ENCODE measurements at places on chromosomes 6 and 20.

- no peak for DNase-seq
Observed at GRCh38 chr6:129890164-129890563, 29.0 kb upstream of the TMEM244 start.

GRCh38 chr6:149948011-149948410 is 6.2 kb downstream of the ULBP2 start:
- DNase-seq: no peak

DNA sequence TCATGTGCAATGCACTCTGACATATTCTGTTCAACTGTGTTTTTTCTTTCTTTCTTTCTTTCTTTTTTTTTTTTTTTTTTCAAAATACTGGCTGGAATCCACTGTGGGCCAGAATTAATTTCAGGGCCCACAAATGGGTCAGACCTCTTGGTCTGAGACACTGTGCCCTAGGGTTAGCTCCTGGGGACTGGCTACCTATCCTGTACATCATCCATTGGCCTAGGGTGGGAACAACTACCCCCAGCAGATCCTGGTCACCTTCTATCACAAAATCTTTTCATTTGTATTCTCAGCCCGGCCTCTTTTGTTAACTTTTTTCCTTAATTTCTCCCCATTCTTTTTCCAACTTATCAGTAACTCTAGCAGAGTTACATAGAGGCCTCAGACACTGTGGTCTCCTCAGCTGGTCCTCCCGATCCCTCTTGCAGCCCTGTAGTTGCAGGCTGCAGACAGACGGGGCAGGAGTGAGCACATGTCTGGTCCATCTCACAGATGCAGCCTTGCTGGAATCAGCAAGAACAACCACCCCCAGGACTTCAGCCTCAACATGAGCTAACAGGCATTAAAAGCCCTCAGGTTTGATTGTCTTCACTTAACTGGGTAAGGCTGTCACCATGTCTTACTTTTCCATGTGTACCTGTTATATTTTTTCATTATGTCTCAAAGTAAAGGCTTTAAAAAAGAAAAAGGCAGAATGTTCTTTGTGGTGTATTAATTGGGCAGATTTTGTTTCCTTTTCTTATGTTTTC is 41.3 kb downstream of the TXLNB start:
- DNase-seq: peak; percentile 80

GRCh38 chr6:49333345-49334125 is 129.5 kb downstream of the MMUT start:
- DNase-seq: no peak

DNA sequence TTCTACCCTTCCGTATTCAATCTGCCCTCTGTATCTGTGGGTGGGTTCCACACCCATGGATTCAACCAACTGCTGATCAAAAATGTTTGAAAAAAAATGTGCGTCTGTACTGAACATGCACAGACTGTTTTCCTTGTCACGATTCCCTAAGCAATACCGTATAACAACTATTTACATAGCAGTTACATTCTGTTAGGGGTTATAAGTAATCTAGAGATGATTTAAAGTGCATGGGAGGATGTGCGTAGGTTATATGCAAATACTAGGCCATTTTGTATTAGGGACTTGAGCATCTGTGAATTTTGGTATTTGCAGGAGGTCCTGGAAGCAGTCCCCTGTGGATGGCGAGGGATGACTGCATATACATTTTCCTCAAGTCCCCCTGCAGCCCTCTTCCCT is 486.9 kb downstream of the PREX1 start:
- no peak for DNase-seq

DNA sequence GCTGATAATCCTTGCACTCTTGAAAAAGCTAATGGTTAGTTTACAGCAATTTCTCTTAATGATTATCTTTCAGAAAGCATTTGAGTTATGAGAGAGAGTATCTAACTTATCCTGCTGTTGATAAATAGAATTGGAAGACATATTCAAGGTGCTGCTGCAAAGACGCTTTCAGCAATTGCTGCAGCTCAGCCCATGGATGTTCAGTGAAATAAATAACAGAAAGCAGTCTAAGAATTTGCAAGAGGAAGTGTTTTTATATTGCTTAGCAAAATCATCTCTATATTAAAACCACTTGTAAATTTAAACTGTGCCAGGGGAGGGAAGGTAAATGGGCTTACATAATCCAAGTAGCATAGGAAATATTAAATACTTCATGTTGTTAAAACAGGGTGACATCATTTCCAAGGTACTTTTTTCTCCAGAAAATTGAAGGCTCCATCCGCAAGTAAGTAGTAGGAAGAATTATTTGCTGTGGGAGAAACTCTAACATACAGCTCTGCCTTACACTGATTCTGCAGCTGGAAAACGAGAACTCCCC is 188.5 kb downstream of the ADAT2 start:
- DNase-seq: no peak

- no peak for DNase-seq
Observed at GRCh38 chr6:113181164-113181563, 676.0 kb upstream of the MARCKS start.

DNA sequence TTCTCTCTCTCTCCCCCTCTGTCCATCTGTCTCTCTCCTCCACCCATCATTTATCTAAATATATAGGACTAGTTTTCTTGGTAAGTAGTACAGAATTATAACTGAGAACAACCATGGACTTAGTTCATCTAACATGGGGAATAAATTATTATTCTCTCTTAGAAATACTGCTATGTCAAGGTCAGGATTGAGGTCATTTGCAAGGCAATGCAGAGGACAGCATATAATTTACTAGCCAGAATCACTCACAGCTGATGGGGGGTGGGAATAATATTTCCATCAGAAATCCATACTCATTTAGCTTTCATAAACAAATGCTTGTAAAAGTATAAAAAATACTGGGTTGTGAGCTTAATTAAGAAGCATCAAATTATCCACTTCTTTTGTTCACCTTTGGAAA is 553.9 kb upstream of the POU3F2 start:
- DNase-seq: no peak

DNA sequence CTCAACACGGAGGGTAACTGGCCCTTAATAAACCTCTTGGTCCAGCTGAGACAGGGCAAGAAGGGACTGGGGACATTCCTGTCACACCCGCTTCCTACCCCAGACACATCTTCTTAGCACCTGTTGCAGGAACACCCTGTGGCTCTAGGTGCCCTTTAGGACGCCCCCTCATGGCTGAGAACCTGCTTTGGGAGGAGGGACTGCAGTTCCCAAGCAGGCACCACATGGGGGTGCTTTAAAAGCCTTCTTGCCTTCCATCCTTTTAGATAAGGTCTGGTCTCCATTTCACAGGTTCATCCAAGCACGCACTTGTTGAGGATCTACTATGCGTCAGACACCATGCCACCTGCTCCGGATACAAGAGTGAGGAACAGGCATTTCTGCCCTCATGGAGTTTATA is 26.6 kb downstream of the NSFL1C start:
- DNase-seq: peak; percentile 60

DNA sequence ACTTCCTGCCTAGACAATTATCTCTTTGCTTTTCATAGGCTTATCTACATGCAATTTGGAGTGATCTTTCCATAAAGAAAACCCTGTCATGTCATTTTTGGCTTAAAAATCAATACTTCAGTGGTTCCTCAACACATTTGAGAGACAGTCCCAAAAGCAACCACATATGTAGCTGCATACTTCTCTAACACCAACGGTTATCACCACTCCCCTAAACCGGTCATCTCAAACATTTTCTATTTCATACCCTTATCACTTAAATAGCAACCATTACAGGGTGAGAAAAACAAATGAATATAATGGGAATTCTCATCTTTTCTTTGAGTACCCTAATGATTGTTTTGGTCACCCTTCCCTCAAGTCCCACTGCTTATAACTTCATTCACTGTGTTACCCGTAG is 5.1 kb downstream of the GLO1 start:
- no peak for DNase-seq

DNA sequence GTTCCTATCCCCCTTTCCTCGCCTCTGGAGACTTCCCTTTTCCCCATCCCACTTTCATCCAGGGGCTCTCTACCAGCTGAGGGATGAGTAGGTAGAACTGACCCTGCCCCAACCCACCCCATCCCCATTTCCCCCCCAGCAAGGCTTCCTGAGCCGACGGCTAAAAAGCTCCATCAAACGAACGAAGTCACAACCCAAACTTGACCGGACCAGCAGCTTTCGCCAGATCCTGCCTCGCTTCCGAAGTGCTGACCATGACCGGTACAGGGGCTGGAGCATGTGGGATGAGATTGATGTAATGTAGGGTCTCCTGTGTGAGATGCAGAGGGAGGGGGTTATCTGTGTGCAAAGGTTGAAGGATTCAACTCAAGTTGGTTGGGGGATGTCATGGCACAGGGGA is 12.7 kb downstream of the SYNGAP1 start:
- no peak for DNase-seq

GRCh38 chr6:149933461-149933860 is 8.4 kb upstream of the ULBP2 start:
- no peak for DNase-seq

GRCh38 chr20:34363465-34364222 is 571 bp downstream of the ITCH start:
- peak; percentile 47 for DNase-seq

- no peak for DNase-seq
Observed at GRCh38 chr6:44808148-44808547, 420.6 kb downstream of the CDC5L start.

DNA sequence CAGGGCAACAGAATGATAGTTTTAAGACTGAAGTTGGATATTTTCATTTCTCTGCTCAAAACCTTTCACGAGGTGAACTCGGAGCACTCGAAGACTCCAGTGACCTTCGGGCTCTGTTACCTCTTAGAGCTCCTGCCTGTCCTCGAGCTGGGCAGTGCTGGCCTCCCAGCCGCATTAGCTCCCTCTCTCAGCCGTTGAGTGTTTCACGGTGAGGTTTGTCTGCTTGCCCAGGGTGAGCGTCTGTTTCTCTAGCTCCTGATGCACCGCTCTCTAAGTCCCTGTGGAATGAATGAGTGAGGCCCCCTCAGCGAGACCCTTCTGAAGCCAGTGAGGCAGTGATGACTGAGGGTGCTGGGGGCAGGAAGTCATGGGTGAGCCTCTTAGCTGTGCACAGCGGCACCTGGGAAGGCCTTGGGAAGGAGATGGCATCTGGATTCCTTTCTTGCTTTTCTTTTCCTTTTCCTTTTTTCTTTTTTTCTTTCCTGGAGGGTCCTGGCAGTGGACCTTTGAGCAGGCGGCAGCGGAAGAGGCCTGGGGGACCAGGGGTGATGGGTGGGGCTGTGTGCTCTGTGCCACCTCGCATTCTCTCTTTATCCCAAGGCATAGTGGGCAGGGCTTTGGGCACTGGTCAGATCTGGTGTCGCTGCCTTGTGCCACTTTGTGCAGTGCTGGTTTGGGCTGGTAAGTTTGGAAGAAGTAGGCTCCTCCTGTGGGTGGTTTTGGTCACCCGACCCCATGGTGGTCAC is 2.2 kb downstream of the PSMG4 start:
- DNase-seq: no peak

DNA sequence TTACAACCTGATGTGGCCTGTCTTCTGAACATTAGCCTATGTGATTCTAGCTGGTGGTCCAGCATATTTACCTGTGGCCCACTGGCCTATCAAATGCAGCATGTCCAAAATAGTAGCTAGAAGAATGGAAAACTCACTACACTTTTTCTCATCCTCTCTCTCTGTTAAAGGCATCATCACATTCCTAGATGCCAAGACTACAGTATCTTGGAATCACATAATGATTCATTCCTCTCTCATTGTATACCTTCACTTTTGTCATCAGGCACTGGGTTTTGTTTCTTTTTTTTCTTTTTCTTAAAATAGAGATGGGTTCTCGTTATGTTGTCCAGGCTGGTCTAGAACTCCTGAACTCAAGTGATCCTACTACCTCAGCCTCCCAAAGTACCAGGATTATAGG is 45.0 kb downstream of the FAM83B start:
- DNase-seq: no peak

DNA sequence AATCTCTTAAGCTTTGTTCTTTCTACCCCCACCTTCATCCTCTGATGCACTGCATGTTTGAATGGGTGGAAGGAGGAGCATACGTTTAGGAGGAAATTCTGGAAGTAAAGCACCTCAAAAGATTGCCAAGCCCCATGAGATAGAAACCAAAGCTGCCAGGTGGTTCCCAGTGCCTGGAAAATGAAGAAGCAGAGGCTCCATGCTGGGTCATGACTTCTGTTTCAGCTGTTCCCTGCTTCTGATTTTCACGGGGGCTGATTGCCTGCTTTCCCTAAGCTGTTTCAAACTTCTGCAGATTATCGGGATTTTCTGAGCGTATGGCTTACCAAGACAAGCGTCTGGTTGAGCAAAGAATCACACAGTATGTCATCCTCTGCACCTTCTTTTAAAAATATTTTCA is 87.5 kb upstream of the SYNDIG1 start:
- no peak for DNase-seq

DNA sequence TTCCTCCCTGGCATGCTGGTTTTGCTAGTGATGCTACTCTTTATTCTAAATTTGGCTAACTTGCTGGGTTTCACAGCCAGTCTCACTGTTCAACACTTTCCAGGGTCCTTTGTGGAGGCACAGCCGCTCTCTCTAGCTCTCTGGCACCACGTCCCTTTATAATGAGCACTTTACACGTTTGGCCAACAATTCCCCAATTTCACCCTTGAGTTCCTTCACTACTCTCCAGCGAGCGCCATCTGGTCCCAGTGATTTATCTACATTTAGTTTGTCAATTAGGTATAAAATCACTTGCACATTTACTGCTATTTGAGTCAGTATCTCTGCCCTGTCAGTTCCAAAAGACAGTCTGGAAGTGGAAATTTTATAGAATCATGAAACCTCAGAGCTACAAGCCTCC is 241.9 kb upstream of the MOCS1 start:
- no peak for DNase-seq

GRCh38 chr6:52595796-52596130 is 18.9 kb upstream of the TRAM2 start:
- no peak for DNase-seq

GRCh38 chr20:58141496-58141895 is 87.0 kb downstream of the ANKRD60 start:
- no peak for DNase-seq

DNA sequence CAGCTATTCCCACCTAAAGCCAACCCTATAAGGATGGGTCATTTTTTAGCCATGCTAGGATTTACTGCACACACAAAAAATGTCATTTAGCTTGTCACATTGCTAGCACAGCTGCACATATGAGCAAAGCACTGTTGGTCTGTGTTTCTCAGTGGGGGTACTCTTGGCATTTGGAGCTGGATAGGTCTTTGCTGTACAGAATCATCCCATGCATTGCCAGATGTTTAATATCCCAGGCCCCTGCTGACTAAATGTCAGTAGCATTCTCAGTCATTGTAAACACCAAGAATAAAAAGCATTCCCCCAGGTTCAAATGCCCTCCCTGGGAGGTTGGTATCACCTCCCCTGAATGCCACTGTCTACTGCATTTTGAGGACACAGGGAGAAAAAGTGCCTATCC is 14.6 kb upstream of the LTV1 start:
- DNase-seq: no peak

DNA sequence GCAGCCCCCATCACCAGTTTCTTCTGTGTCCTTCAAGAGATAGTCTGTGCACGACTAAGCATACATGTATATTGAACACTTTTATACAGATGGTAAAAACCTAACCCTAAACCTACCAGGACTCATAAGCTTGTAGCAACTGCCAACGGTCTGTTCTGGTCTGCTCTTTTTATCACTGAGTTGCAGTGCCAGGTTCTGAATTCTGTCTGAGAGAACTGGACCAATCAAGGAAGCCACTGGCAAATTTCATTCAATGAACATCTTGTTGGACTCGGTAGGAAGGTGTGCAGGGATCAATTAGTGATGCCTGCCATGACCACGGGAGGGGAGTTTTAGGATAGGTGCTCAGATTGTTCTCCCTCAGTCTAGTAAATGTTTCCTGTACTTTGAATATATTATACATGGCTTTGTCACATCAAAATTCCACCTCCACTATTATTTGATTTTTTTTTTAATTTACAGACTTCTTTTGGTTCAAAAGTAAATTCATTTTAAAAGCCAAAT is 146.8 kb downstream of the EYA2 start:
- DNase-seq: no peak

Measured in neural progenitor cell (in vitro differentiated cells).